ENCODE measurements at places on chromosomes 2 and 18.

DNA sequence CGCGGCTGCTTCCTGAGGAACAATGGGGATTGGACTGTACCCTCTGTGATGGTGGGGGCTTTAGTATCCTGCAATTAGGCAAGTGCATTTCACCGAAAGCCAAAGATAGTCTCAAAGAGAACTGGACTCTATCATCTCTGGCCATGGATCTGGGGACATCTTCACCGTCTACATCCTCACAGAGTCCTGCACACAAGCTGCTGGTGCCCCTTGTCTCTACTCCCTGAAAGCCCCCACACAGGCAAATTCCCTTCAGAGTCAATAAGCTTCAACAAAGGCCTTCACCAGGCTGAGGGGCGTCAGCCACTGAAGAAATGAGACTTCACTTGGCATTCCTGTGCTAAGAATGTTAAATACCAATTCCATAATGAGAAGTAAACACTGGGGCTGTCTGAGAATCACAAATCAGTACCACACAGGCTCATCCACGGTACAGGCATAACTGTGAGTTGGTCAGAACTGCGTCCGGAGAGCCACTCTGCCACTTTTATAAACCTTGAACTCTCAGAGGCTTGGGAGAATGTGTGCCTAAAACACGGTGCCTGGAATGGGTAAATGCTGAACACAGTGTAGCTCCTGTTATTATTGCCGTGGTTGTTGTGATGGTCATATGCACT, 432.7 kb downstream of the ZNF521 start:
- no peak for DNase-seq

DNA sequence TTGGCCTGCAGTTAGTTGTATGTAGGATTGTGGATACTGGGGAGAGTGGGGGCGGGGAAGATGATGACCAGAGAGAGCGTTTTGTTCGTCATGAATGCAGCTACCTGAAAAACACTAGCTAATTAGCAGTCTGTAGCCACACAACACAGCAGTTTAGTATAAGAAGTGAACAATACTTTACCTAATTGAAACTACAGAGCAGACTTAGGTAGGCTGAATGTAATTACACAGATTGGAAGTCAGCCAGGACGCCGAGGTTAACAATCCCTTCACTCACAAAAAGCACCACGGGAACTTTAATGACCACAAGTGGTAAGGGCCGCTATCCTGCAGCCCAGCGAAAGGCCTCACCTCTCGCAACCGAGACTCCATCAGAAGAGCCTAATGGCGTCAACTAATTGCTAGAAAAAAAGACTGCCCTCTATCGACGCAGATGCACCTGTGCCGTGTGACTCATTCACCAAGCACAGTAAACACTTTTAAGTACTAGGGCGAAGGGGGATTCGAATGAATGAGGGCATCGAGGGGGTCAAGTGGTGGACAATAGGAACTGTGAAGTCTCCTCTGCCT, 591.0 kb downstream of the ARHGAP15 start:
- DNase-seq = no peak

DNA sequence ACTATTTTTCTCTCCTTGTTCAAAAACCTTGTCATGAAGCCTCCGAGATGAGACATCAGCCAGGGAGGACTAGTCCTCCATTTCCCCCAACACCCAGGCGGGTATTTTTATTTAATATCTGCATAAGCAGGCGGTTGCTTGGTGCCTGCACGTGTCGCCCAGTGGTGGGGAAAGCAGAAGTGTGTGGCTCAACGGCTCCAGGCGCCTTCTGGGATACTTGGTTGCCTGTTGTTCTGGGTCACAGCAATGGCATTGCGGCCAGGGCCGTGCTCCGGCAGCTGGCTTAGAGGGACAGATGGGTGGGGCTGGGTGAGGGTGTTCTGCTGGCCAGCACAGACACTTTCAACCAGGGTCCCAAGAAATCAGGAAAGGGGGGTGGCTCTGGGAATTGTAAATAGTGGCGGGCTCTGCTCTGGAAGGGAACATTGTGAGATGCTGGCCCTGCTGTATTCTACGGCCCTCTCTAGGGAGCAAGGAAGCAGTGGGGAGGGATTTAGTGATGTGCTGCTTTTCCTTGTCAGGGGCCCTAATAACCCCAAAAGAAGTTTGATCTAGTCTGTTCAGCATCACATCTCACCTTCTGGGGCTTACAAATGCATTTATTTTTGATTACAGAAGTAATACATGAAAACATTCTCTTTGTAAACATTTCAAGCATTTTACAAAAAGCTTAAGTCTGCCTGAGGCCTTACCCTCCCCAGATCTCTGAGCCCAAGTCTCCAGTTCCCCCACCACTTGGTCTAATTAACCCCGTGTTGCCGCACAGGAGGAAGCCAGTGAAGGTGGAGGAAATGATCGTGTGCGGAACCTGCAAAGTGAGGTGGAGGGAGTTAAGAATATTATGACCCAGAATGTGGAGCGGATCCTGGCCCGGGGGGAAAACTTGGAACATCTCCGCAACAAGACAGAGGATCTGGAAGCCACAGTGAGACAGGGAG, 1.1 kb downstream of the VAMP8 start:
- DNase-seq = no peak

DNA sequence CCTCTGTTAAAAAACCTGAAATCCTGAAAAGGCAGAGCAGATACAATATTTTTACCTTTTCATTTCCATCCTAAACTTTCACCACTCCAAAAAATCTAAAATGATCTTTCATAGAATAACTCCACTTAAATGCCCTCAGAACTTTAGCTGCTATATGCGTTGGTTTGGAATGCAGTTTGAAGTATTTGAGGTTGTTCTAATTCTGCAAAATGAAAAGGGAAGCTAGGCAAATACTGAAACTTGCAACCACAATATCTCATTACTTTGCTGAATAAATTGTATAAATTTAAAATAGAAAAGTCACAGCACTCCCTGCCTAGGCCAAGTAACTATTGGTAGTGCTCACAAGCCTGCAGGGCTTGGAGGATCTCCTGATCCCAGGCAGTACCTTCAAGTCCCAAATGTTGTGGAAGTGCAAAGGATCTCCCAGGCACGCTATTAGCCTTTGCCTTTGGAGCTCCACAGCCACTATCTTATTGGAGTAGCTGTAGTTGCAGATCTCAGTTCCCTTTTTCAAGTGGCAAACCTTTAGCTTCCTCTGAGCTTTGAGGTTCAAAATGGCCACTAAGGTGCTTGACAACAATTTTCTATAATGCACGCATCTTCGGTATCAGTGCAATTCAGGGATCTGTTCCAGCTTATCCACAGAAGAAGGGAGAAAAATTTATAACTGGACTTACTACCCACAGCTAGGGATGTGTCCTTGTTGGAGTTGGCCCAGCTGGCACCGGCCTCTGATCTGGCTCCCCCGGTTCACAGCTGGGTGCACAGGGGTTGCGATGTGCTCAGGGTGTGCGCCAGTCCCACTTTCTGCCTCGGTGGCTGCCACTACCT, 43.4 kb upstream of the ANKRD62 start:
- no peak for DNase-seq

DNA sequence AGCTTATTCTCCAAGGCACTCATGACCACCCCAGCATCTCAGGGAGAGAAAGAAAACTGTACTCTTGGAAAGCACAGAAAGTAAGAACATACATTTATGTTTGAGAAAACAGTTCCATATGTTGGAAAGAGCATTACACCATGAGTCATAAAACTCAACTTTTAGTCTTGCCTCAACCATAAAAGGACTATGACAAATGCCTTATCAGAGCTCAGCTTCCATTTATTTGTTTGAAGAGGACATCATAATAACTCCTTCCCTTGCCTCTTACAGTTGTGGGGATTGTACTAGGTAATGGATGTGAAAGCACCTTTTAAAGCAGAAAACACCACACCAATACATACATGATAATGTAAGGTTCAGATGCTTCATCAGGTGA, 370.8 kb downstream of the LNPK start:
- DNase-seq = no peak

DNA sequence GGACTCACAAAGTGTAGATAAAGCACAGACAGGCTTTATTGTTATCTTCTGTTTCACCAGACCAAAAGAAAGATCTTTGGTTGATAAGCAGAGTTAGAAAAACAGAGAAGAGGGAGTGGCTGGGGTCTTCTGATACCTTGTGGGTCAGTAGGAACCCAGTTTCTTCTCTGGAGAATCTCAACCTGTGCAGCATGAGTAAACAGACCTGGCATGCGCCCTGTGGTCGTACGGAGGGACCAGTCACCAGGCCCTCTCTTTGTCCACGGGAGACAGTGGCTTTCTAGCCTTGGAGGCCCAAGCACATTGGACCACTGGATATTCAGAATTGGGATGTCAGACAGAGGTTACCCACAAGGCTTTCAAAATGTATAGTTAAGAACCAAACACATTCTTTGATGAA, 418.9 kb upstream of the FANCL start:
- no peak for DNase-seq

DNA sequence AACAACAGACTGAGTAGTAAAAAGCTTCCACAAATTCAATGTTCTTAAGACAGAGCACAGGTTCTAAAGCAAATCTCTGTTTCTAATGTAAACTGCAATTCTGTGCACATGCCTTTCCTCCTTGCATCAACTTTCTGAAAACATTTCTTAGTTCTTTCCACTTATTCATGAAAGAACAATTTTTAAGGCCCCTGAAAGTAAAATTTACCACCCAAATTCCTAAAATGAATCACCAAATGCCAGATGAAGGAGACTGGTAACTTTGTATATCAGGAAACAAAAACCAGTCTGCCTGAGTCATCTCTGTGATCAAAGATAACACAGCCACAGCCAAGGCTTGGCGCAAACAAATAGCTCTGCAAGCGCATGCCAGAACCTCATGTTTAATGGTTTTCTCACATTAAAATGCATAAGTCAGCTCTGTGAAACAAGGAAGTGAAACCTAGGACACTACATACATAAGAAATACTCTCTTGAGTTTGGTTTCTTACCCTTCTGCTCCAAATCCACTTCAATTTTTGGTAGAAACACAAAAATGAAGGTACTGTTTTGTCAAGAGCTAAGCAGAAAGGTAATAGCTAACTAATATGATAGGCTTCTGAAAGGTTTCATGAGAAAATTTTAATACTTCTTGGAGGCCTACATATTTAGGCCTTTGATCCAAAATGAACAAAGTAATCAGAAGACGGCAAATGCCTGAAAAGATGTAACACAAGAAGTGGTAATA, 169.4 kb downstream of the THADA start:
- DNase-seq = no peak

GRCh38 chr2:98086491-98087446, at the start of gene VWA3B:
Gene VWA3B (plus strand): TSS chr2:98087167. CDS start chr2:98093093, 5,926 bp downstream.
- DNase-seq = peak; percentile 67

- DNase-seq = no peak
Observed at GRCh38 chr18:74902147-74902455, 304.4 kb downstream of the ZNF407 start.

- no peak for DNase-seq
Observed at GRCh38 chr18:35478520-35479435, 19.0 kb downstream of the INO80C start.

DNA sequence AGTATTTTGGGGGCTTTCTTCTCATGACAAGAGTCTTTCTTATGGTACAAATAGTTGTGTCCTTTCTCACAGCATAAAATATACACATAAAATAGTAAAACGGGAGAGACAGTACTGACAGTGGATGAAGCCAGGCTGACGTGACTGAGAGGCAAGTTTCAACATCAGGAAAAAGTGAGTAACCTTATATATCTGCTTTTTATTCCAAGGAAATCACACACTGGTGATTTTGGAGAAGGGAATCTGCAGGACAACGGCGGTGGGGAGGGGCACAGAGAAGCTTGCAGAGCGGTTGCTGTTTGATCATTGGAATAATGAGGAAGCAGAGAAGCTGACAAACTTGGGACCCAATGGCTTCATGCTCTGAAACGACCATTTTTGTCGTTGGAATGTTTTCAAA, 130.6 kb upstream of the ZNF236 start:
- no peak for DNase-seq

GRCh38 chr18:13573750-13574149, 152.6 kb downstream of the FAM210A start:
- DNase-seq = no peak

DNA sequence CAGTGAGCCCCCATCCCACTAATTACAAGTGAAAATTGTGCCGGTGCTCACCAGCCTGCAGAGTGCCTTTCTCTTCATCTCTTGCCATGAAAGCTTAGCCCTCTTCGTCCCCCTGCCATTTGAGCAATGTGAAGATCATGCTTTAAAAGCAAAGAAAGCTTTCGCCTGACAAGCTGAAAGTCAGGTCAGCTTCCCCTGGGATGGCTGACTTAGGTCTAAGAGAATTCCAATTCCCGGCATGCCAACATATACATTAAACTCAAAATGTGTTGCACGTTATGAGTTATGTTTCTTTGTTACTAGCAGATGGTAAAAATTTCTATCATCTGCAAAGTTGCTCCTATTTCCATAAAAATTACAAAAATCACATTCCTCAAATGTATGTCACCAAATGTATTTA, 129.8 kb downstream of the AFF3 start:
- DNase-seq = no peak

DNA sequence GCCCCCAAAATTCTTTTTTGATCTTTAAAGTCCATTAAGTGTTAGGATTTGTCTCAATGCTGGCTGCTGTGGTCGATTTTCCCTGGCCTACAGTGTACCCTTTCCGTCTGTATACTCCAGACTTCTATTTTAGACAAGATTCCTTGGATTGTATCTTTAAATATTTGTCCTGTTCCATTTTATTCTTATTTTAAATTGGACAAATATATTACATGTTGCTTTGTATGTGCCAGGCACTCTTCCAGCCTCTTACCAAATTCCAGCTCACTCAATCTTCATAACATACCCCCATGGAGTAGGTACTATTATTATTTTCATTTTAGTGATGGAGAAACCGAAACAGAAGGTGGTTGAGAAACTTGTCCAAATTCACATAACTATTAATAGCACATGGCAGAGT, 58.1 kb downstream of the VWA3B start:
- DNase-seq = no peak

DNA sequence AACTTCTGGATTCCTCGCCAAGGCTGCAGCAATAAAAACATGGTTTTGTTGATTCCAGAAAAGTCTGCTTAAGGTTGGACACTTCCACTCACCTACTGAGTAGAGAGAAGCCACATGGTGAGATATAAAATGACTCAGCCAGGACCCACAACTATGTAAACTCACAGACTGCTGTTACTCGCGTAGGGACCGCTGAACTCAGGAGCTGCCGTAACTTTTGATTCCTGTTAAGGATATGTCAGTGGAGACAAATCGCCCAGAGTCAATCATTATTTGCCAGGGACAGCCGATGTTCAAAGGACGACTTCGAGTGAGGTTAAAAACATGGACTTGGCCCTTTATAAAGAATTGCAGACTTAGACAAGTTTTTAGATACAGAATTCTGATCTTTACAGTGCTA, 25.6 kb downstream of the CYB5A start:
- no peak for DNase-seq

GRCh38 chr2:199662255-199662654, 188.7 kb downstream of the FTCDNL1 start:
- DNase-seq = no peak

DNA sequence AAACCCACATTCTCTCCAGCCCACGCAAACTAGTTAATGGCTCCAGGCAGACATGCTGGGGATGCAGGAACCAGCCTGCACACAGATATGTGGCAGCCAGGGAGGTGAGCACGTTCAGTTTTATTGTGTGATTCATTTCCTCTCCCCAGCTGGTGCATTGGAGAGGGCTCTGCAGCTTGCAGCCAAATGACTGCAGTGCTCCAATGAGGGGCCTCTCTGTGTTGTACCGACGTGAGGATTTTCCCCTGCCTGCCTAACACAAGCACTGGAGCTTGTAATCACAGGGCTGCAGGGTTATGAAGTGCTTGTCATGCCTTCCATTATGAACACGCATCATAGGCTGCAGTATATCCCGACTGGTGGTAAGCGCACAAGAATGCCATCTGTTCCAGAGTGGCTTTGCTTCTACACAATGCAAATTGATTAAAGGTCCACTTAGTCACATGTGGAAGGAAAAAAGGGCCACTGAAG, 92.3 kb upstream of the THUMPD2 start:
- DNase-seq = no peak

GRCh38 chr2:186748354-186748753, 54.5 kb downstream of the FAM171B start:
- no peak for DNase-seq

Data from progenitor cell of endocrine pancreas (in vitro differentiated cells).